ENCODE measurements at places on chromosomes 3 and 15.
A peak's percentile ranks its signal among the peaks of the same experiment; 100 is the strongest.

DNA sequence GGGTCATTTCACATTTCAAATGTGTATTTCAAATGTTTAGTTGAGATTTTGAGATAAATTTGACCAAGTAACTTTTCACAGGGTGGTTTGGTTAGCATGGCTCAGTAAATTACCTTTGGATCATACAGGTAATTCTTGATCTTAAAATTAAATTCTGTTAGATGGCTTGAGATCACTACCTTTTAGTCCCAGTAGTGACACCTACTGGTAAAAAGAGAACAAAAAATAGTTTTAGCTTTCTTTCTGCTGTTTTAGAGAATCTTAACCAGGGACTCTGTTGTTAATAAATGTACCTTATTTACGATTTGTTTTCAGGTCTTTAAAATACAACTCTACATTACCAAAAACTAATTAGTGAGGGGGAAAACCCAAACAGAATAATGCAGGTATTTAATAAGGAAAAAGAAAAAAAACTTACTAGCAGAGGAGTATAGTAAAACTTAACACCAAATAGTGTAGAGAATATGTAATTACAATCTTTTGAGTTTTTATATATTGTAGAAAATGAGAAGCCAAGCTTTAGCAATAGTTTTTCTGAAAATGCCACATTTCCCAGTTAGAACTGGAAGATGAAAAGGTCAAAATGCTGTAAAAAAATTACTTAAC lies 620.3 kb upstream of the AGTR1 start:
- no peak for DNase-seq

DNA sequence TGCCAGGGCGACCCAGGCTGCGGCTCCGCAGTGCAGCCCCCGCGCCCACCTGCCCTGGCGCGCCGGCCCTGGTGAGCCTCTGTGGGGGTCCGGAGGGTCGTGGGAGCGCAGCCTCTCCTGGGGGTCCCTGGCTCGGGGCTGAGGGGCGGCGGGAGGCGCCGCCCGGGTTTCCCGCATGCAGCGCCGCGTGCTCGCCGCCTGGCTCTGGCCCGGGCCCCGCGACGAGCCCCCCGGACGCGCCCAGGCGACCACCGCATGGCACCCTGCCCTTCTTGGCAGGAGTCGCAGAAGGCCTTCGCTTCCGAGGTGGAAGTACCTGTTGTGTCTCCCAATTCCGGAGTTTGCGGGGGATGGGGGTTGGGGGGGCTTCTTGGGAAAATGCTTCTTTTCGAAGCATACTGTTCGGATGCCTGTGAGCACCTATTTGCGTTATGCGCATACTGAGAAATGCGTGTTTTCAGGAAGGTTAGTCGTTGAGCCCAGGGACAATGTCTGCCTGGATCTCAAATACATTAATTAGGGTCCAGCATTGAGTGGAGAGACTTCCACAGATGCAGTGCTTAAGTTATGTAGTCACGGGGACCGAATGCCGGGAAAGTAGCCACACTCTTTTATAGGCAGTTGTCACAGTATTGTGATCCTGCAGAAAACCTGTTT lies 1.3 kb downstream of the GABRA5 start:
- DNase-seq: no peak

DNA sequence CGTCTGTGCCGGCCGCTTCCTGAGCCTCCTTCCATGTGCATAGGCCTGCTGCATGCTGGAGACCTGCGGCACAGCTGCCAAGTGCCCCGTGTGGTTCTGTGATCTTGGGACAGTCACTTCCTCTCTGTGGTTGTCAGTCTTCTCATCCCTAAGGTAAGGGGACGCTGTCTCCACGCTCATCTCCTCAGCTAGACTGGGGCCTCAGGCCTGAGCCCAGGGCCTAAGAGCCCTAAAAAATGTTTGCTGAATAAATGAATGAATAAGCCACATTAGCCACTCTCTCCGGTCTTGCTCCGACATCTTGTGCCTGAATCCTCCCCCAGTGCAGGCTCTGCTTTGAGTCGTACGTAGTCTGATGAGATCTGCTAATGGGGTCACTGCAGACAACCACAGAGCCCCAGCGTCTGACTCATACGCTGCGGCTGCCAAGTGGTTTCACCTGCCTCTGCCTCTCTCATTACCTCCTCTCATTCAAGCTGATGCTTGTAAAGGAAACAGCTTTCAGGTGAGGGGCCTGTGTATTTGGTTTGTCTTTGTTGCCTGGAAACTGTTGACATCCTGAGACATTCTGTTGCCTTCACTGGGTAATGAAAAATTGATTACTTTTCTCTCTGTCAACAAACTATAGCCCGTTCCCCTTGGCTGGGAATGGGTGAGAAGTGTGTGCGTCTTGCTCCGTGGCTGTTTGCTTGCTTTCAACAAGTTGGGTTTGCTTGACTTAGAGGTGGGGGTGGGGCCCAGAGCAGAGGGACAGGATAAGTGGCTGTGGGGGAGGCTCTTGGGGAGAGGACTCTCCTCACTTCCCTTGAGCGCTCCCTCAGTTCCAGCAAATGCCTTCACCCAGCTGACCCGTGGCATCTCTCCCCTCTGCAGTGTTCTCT lies 15.9 kb downstream of the RPLP1 start:
- peak; percentile 89 for DNase-seq

DNA sequence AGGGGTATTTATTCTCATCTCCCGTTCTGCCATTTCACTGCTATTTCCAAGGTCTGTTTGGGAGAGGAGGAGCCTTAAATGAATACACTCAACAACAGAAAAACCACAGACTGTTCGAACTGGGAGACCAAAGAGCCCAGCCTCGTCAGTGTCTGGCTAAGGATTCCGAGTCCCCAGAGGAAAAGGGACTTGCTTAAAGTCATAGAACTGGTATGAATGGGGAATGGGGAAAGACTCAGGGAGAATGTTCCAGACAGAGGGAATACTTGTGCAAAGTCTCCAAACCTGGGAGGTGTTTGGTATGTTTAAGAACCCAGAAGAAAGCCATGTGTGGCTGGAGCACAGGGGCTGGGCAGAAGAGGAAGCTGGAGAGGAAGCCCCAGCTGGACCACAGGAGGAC lies 46.9 kb downstream of the FAM43A start:
- DNase-seq: no peak

DNA sequence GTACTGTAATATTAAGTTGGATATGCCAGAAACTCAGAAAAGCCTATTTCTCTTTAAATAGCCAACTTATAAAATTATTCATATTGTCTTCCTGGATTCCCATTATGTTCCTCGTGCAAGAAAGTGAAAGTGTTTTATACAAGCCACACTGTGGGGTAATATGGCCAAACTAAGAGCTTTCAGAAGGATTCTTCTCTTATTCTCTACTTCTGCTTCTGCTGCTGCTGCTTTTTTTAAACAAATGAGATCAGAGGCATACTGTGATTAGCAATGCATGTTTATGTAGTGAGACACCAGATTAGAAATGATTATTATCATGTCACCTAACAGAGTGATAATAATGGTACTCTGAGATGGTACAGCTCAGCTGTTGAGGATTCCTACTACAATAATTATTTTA lies 1026.5 kb upstream of the CFAP20DC start:
- peak; percentile 9 for DNase-seq

DNA sequence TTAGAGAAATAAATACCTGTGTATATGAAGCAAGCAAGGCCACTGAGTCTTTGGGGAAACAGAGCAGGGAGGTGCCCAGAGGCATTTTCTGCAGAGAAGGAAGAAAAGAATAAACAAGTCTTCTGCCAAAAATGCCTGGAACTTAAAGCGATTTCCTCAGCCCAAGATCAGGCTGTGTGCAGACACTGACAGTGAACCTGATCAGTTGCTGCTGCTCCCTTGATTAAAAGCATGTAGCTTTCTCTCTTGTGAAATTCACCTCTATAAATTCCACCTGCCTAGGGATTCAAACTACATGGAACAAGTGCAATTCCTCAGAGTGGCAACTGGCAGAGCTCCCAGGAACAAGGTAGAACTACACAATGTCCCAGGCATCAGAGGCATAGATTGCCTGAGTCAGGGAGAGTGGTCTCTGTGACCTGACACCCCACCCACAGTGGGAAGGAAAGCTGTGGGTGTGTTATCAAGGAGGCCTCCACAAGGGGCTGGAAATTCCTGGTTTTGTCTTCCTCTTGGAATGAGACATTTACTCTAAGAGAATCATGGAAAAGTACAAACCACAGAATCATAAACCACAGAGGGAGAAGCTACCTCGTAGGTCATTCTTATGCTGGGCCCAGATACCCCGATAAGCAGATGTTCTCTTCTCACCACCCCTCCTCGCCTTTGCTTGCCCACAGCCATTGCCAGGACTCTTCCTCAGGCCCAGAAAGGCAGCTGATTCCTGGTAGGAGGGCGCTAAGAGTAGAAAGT lies 1.8 kb upstream of the ZBTB38 start:
- no peak for DNase-seq

- DNase-seq: no peak
These were observed 645.2 kb upstream of the EPHA6 start for GRCh38 chr3:96169111-96169766.

GRCh38 chr15:85034276-85034675 lies 52.6 kb downstream of the PDE8A start:
- no peak for DNase-seq

DNA sequence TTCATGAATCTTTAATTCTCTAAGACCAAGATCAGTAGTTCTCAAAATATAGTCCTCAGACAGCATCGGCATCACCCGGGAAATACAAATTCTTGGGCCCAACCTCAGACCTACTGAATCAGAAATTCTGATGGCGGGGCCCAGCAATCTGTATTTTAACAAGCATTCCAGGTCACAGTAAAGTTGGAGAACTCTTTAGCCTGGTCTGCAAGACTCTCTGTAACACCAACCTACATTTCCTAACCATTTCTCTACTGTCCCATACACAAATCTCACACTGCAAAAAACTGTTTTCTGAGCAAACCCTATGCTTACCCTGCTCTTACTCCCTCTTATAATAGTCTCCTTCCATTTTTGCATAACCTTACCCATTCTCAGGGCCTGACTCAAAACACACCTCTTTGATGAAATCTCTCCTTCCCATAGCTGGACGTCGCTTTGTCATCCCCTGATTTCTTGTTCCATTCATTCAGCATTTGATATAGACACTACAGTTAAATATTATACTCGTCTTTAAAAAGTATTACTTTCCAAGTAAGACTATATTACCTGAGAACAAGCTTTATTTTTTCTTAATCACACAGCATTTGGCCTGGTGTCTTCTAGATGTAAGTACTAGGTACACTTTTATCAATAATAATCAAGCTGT lies 83.3 kb upstream of the MYO5C start:
- no peak for DNase-seq

GRCh38 chr3:51845129-51845528 lies 16.3 kb upstream of the IQCF2 start:
- no peak for DNase-seq

GRCh38 chr3:15453991-15454625 lies 26.7 kb downstream of the EAF1 start:
- DNase-seq: no peak

GRCh38 chr3:18086760-18087159 lies 338.4 kb downstream of the SATB1 start:
- no peak for DNase-seq

- no peak for DNase-seq
These were observed 2.5 kb downstream of the SEMA3B start for GRCh38 chr3:50271314-50271936.

DNA sequence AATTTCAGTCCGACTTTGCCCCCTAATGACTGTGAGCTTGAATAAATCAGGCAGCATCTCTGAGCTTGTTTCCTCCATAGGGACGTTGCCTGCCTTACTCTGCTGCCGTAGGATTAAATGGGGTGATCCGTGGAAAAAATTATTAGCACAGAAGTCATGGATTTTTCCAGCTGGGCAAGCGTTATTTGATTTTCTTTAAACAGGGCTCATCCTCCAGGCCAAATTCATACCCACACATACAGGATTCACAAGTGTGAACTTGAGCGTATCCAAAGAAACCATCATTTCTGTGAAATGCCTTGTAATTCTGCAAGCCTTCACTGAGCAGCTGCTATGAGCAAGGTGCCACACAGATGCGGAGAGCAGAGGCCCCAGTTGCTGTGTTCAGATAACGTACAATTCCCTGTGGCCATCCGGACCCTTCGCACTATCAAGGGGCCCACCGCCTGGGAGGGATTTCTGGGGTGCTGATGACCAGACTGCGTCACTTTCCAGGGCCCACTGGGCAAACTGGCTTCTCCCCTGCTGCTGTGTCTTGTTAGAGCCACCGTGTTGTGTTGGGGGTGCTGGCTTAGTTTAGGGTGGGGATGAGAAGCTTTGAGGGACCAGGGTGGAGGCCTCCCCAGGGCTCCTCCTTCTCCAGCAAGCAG lies 61.4 kb downstream of the MGLL start:
- no peak for DNase-seq

GRCh38 chr3:152205097-152205593 lies 63.6 kb upstream of the MBNL1 start:
- DNase-seq: peak; percentile 56

DNA sequence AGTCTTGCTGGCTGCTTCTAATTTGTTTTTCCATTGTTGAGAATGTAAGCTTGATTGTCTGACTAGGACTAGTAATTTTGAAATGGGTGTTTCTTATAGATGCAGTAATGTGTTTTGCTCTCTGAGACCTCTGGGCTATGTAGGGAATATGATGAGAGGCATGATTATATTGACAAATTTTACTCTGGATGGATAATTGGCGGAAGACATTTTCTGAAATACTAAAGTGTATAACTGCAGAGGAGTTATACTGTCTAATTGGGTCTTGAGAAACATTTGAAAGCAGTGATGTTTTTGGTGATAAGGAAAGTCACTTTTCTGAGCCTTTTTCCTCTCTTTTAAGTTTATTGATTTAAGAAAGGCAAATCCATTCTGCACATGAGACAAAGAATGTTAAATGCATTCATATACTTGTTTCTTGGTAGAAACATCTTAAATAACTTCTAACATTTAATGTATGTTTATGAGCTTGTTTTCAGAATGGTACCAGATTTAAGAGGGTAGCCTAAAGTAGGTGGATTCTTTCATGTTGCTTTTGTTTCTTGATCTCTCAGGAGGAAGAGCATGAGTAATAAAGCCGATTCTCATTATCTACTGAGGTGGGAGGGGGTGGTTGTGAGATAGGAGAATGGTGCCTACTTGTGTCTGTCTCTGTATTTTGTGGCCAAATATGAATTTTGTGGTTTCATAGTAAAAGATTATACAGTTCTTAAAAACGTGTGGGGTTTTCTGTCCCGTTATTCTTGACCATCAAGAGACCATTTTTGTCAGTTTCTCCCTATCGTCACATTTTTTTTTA lies 2.0 kb downstream of the ATP2C1 start:
- no peak for DNase-seq

- no peak for DNase-seq
These were observed 64.0 kb downstream of the MESD start for GRCh38 chr15:80925597-80926059.

DNA sequence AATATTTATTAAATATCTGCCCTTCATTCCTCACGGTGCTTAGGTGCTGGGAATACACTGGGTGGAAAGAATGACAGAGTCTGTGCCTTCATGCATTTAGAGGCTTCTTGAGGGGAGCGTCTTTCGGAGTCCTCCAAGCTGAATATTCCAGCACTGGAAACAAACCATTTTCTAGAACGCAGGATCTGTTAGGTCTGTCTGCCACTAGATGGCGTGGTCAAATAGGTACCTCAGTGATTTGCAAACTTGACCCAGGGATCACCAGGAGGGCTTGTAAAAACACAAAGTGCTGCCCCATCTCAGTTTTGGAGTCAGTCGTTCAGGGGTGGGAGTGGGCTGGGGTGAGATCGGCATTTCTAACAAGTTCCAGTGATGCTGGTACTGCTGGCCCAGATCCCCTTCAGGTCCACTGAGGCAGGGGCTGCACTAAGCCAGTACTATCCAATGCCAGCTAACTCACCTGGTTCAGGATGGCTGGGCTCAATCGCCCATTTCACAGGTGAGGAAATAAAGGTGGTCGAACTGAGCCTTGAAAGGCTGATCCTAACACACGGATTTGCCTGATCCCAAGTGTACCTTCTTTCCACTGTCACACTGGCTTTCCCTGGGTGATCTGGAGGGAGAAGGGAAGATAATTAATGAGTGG lies 14.8 kb downstream of the ARNT2 start:
- DNase-seq: peak; percentile 24

- no peak for DNase-seq
These were observed 868 bp downstream of the SATB1 start for GRCh38 chr3:18424213-18424728.
